ENCODE measurements at places on chromosomes 5 and 9. TPM values are rescaled to one million over a fixed set of nuclear protein-coding genes. Genes with fewer than 3 reads are reported as not detected.

The CREB3 gene
- polyA plus RNA-seq, result 47.9 TPM

The CDX1 gene
- 0.71 TPM for polyA plus RNA-seq

The SLC45A2 gene
- polyA plus RNA-seq, result 0.71 TPM

The HAVCR1 gene
- polyA plus RNA-seq, result 2.7 TPM

The FOXD4L5 gene
- polyA plus RNA-seq, result 0.24 TPM

The KIAA0825 gene
- 4.2 TPM for polyA plus RNA-seq

The DIPK1B gene
- 32.8 TPM for polyA plus RNA-seq

The DDX4 gene
- 0.21 TPM for polyA plus RNA-seq

The DAB2IP gene
- polyA plus RNA-seq, result 44.4 TPM

- no peak for DNase-seq
Measured at GRCh38 chr5:73419465-73420390, 28.8 kb downstream of the FOXD1 start.

- DNase-seq, result no peak
Measured at GRCh38 chr5:88509403-88509802, 240.8 kb upstream of the TMEM161B start.

GRCh38 chr5:146426305-146426704 is 20.8 kb upstream of the TCERG1 start:
- no peak for DNase-seq

DNA sequence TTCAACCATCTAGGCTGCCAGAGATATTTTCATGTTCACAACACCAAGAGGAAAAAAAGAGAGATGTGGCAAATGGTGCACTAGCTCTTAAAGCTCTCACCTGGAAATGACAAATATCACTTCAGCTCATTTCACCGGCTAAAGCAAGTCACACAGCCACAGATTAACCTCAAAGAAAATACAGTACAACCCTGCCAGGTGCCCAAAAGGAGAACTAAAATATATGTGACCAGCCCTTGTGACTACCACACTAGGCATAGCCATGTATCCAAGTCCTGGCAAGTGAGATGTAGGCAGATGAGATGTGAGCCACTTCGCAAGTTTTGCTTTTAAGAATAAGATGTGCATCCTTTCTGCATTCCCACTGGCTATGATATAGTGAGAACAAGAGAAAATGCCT is 41.4 kb downstream of the AGTPBP1 start:
- DNase-seq, result no peak

DNA sequence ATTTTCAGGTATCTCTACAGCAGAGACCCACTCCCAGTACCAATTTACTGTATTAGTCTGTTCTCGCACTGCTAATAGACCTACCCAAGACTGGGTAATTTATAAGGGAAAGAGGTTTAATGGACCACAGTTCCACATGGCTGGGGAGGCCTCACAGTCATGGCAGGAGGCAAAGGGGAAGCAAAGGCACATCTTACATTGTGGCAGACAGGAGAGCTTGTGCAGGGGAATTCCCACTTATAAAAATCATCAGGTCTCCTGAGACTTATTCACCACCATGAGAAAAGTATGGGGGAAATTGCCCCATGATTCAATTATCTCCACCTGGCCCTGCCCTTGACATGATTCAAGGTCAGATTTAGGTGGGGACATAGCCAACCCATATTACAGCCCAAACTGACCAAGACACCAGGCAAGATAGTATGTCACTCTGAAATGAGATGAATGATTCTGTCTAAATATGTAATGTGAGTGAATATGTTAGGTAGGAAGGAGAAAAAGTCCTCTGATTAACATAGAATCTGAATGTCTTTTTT is 182.5 kb upstream of the CDH12 start:
- no peak for DNase-seq

- DNase-seq, result no peak
Measured at GRCh38 chr5:81091199-81091598, 131.0 kb downstream of the RASGRF2 start.

DNA sequence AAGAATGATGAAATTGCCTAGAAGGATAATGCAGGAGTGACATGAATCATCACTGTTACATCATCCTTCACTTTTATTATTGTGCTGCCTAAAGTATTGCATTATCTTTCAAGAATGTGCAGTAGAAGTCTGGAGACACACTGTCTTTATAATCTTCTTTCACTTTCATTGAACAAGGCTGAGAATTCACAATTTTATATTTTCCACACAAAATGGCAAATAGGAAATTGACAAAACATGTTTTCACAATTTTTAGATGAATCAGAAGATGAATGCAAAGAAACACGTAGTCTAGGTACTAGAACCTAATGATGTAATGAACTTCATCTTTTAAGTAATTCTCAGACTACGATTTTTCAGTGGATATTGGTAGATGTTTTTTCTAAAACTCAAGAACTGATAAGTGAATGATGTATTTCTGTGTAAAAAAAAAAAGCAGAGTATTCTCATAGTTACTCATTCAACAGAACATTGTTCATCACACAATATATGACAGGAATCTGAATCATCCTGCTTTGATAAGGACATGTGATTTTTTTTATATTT is 131.5 kb upstream of the GRHPR start:
- DNase-seq, result no peak

DNA sequence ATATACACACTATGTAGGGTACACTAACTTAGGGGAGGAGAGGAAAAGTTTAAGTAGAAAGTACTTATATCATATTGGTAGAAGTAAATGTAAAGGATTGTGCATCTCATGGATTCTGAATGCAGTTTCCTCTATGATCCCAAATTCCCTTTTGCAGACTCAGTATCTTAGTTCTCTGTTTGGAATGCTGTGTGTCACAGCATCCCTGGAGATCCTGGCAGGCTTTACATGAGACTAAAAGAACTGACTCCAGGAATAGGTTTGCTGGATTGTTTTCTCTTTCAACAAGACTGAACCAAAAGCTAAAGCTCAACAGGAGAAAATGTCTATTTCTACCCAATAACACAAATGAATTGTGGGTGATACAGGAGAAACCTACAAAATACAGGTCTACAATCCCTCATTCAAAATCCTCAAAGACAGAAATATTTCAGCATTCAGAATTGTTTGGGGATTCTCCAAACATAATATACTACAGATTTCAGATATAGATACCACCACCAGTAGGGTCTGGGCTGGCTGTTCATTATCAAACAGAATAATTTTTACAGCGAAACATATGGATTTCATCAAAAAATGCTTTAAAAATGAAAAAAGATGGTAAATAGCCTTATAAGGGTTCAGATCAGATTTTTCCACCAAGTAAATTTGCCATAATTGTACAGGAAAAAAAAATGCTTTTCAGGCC is 324.7 kb upstream of the GRAMD2B start:
- DNase-seq, result no peak

DNA sequence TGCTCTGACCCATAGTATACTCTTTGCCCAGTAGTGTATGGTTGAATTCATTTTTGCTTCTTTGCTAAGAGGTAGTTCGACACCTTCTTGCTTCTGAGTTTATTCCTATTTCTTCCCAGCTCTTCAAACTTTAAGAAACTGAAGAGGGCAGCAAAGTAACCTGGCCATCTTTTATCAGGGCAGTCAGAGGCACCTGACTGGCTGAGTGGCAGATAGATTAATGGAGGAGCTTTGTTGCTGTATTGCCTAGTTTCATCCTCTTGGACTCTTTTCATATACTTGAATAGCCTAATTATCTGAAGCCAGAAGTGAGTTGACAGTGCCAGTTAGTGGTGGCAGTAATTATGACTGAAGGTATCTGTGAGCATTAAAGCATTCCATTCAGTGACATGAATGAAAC is 82.5 kb downstream of the UHRF2 start:
- no peak for DNase-seq

DNA sequence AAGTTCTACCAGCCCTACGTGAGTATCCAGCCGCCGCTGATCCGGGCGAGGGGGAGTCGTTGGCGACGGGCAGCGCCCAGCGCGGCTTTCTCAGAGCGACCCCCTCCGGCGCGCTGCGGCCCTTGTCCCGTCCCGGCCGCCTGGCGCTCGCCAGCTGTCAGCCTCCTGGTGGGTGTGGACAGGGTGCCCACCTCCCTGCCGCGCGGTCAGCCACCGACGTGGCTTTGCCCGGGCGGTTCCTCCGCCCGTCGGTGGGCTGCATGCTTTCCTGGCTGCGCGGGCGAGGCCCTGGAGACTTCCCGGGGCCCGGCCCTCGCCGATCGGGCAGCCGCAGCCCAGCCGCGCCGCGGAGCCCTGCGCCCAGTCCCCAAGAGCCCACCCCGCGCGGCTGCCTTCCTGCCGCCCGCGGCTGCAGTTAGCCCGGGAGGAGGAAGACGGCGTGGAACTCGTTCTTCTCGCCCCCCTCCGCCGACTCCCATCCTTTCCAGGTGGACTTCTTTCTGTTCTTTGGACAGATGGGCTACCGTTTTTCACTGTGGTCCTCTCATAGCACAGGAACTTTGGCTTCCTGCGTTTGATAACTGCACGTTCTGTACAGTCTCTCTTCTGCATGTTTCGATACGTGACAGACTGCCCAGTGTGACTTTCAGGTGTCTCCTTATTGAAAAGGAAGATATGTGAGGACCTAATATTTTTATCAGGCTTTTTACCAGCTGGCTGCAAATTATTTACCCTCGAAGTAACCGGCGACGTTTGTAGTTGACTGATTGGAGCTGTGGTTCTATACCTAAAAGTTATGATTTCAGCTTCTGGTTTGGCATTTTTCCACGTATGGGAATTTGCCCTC is 577 bp downstream of the AP3S1 start:
- DNase-seq, result peak; percentile 47

DNA sequence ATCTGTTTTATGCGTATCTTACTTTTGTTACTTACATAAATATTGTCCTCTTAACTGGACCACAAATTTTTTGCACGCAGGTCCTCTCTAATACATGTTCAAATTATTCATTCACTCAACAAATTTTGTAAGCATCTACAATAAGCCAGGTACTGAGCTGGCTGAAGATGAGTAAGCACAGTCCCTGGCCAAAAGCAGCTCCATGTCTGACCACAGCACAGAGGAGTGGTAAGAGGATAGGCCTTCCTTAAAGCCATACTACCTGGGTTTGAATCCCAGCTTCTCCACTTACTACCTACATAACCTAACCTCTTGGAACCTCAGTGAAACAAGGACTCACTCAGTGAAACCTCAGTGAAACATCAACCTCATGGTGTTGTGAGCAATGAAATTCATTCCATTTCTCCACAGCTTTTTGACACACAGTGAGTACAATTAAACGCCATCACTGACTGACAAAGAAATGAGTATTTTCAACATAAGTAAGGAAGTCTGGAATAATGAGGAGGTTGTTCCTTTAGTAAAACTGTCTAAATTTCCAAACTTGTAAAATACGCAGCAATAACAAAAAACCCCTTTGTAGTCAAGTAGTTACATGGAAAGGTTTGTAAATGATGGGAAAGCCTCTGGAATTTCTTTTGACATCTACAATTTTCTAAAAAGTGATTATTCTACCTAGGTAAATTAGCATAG is 15.0 kb downstream of the PTAR1 start:
- DNase-seq, result no peak

DNA sequence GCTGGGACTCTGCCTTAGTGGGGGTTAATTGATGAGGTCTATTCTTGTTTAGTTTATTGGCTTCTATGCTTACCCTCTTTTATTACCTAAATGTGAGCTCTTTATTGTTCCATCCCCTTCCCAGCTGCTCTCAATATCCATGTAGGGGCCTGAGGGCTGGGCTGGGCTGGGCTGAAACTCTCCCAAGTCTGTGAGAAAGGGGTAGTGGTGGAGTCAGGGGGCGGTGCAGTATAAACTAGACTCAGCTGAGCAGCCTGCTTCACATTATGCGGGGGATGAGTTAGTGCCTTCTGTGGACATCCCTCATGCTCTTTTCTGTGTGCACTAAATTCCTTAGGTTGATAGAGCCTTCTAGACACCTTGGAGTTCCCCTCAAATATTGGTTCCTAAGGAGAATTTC is 451.8 kb upstream of the PTGER4 start:
- no peak for DNase-seq

DNA sequence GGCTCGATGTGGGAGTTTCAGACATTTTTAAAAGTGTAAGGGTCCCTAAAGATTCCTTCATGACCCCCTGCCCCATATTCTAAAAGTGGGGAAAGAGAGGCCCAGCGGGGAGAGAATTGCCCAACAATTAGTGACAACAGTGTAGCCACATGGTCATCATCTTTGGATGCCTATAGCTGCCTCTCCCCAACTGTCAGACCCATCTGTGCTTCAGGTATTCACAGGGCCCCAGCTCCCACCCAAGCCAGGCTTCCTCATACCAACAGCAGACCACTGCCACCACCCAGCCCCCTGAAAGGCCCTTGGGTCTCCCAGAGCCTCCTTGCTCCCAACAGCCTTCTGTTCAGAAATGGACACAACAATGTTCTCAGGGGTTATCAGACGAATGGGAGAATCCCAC is 4.1 kb downstream of the BICD2 start:
- DNase-seq, result no peak
